ENCODE measurements at places on chromosomes 11 and 22. TPM values are rescaled to one million over a fixed set of nuclear protein-coding genes. Genes with fewer than 3 reads are reported as not detected.

- no peak for DNase-seq
Observed at GRCh38 chr11:19110295-19110694, 6.7 kb upstream of the ZDHHC13 start.

The C11orf91 gene
- 3.4 TPM for total RNA-seq

The GAB2 gene
- total RNA-seq: 65.1 TPM

- DNase-seq: no peak
Observed at GRCh38 chr22:20964090-20964798, 2.8 kb upstream of the AIFM3 start.

DNA sequence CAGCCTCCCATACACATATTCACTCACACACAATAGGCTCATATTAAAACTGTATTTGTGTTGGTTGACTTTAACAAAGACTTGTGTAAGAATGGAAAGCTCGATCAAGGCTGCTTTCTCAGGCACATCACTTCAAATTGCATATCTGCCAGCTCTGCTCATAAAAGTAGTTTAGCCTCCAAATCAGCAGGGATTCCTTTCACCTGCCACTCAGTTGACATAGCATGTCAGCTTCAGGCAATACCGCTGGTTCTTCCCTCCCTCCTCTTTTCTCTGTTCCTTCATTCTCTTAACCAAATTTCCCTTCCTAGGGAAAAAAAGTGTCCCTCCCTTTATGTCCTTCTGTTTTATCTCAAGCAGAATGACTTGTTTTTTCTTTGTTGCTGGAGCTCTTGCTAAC is 450.4 kb upstream of the LARGE1 start:
- no peak for DNase-seq

- no peak for DNase-seq
Observed at GRCh38 chr22:47020166-47020565, 257.7 kb downstream of the TBC1D22A start.

- DNase-seq: no peak
Observed at GRCh38 chr11:110518809-110519514, 89.2 kb downstream of the FDX1 start.

The DDI1 gene
- total RNA-seq: not detected

- DNase-seq: peak; percentile 11
Observed at GRCh38 chr11:72300268-72300667, 56.3 kb upstream of the PHOX2A start.

The CALCA gene
- total RNA-seq: not detected

- no peak for DNase-seq
Observed at GRCh38 chr11:61771985-61772455, 19.6 kb downstream of the MYRF start.

DNA sequence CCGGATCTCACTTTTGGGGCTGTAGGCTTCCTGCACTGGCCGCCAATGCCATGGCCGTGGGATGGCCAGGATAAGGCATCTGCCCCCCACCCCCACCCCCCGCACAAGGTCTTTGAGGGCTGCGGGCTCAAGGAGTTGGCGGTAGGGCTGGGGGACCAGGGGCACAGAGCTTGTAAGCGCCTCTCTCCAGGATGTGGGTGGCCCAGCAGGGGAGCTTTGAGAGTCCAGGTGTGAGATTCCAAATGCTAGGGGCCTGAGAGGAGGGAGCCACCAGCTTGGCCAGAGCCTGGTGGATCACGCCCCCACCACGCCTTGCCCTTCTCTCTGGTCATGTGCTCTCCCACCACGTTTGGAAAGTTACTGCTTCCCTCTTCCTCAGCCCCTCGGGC is 5.0 kb downstream of the CD81 start:
- no peak for DNase-seq

GRCh38 chr22:46286006-46286405 is 10.7 kb upstream of the GTSE1 start:
- DNase-seq: no peak

- no peak for DNase-seq
Observed at GRCh38 chr11:112481431-112481830, 220.8 kb upstream of the PLET1 start.

- DNase-seq: no peak
Observed at GRCh38 chr11:14538271-14538925, 18.2 kb upstream of the PSMA1 start.

- no peak for DNase-seq
Observed at GRCh38 chr11:92696076-92696475, 273.4 kb upstream of the MTNR1B start.

DNA sequence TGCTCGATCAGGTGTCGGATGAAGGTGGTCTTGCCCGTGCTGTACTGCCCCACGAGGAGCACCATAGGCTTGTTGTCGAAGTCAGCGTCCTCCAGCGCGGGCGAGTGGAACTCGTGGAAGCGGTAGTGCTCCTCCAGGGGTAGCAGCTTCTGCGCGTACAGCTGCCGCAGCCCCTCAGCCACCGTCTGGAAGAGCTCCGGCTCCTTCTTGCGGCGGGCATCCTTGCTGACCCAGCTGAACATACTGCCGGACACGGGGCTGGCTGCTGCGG is 263 bp downstream of the EHD1 start:
- no peak for DNase-seq

DNA sequence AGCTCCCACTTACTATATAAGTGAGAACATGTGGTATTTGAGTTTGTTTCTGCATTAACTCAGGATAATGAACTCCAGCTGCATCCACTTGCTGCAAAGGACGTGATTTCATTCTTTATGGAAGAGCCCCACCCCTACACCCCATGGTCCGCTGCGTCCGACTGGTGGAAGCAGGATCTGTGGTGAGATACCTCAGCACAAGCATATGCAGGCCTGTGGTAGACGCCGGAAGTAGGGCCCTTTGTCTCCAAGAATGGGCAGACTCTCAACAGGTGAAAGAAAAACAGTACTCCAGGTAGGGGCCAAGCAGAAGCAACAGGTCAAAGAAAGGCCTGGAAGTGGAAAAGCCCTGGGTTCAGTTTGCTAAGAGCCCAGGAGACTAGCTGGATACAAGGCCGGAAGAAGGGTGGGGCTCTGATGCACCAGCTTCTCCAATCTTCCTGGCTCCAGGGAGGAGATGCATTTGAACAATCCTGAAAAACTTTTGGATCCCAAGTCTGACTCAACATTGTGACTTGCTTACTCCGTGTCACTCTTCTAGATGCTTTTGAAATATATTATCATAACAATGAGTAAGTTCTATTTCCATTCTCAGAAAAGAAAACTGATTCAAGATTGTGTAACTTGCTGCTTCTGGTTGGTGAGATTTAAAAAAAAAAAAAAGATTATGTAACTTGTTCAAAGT is 30.4 kb downstream of the NEAT1 start:
- DNase-seq: peak; percentile 49

DNA sequence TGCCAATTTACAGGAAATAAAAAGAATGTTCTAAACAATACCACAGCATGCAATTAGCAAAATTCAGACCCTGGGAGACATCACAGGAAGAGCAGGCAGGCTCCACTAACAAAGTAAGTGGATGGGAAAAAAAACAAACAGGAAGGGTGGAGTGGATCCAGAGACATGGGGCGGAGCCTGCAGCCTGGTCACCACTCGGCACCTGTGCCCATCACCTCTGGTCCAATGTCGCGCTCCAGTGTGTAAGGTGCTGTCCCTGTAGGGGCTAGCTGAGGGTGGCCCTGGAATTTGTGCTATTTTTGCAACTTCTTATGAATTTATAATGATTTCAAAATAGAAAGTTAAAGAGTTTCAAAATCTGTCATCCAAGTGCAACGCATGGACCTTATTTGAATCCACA is 11.0 kb upstream of the MOB2 start:
- DNase-seq: no peak

The MFNG gene
- total RNA-seq: 33.6 TPM

The HPS5 gene
- 26.4 TPM for total RNA-seq

GRCh38 chr11:6693342-6694228 is 10.4 kb upstream of the MRPL17 start:
- no peak for DNase-seq

All from mesenteric fat pad (tissue), 1 donor.